MCF 10A (cell line): ENCODE measurements at places on chromosomes 1 and 21. TPM values are rescaled to one million over a fixed set of nuclear protein-coding genes. Genes with fewer than 3 reads are reported as not detected.
A peak's percentile ranks its signal among the peaks of the same experiment; 100 is the strongest.

DNA sequence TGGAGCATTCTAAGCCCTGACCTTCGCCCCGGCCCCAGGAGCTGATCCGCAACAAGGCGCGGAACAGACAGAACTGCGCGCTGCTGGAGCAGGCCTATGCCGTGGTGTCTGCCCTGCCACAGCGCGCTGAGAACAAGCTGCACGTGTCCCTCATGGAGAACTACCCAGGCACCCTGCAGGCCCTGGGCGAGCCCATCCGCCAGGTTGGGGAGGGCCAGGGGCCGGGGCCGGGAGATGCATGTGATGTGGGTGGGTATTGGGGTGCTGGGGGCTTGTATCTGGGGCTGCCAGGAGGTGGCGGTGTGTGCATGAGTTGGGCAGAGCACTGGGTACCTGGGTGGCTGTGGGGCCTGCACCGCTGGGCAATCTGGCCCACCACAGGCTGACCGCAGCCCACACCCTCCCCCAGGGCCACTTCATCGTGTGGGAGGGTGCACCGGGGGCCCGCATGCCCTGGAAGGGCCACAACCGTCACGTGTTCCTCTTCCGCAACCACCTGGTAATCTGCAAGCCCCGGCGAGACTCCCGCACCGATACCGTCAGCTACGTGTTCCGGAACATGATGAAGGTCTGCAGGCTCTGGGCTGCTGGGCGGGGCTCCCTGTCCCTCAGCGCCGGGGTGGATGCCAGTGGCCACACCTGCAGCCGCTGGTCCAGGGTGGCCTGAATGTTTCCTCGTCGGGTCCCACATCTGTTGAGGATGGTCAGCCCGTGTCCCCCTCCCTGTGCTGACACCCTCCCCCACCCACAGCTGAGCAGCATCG lies 65.8 kb downstream of the TRIM11 start:
- no peak for DNase-seq

DNA sequence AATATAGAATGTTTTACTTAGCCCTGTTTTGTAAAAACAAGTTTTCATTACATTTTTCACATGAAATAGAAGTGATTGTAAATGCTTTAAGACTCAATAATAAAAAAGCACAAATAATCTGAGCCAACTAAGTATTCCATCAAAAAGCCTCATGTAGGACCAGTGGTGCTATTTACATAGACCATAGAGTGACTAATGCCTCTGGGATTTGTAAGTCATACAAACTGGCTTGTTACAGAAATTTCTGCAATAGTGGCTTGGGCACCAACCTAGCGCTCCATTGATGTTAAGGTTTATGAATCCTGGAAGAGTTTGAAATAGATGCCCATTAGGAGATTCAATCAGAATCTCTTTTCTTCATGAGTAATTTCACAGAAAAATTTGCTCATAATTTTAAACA lies 31.9 kb downstream of the ZMYM1 start:
- DNase-seq, result peak; percentile 11

- DNase-seq, result peak; percentile 17
Observed at GRCh38 chr1:174352117-174352516, 95.6 kb upstream of the GPR52 start.

- peak; percentile 93 for DNase-seq
Observed at GRCh38 chr21:31558962-31559367, 100.5 kb upstream of the SOD1 start.

DNA sequence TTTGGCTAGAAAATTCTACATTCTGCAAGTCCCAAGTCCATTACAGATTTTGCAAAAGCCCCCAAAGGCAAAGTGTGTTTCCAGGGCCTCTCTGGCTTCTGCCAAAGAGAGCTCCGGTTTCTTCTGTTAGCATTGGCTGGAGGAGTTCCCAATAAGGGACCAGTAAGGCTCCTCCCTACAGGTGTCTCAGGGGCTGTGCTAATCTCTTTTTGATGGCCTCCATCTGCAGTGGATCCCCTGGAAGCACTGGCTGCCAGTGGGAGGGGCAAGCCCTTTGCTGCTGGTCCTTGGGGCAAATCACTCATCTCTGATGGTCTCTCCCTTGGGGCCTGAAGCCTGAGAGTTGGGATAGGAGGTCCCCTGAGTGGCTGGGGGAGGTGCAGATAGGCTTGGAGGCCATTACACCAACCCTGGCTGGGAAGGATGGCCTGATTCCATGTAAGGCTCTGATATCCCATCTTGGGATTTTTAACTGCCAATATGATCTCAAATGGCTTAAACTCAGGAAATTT lies 89.1 kb upstream of the USP24 start:
- no peak for DNase-seq

DNA sequence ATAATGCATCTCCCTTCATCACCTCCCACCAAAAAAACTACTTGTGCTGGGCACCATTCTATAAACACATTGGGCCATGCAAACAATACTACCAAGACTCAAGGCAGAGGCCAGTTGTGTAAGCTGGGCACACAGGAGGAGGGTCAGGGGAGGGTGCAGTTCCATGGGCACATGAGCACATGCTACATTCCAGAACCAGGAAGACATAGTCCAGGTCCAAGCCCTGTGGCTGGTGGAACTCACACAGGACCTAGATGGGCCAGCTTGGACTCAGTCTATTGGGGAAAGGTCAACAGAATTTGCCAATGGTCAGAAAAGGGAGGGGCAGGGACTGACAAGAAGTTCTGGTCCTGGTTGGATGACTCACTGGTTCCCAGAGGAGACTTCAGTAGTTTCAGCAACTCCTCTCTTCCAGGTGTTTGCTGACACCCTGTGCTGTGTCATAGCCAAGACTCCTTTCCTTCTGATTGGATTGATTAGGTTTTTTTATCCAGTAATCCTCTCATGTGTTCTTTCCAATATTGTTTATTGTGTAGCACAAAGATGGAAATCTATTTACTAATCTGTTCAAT lies 249.7 kb downstream of the C1orf94 start:
- DNase-seq, result peak; percentile 9

- no peak for DNase-seq
Observed at GRCh38 chr1:40232444-40232843, 15.3 kb upstream of the TMCO2 start.

- DNase-seq, result peak; percentile 93
Observed at GRCh38 chr1:234628089-234628488, 18.1 kb upstream of the IRF2BP2 start.

- DNase-seq, result peak; percentile 78
Observed at GRCh38 chr1:233635765-233636502, 22.0 kb downstream of the KCNK1 start.

GRCh38 chr1:228697207-228698016 lies 37.9 kb upstream of the RHOU start:
- DNase-seq, result peak; percentile 100

DNA sequence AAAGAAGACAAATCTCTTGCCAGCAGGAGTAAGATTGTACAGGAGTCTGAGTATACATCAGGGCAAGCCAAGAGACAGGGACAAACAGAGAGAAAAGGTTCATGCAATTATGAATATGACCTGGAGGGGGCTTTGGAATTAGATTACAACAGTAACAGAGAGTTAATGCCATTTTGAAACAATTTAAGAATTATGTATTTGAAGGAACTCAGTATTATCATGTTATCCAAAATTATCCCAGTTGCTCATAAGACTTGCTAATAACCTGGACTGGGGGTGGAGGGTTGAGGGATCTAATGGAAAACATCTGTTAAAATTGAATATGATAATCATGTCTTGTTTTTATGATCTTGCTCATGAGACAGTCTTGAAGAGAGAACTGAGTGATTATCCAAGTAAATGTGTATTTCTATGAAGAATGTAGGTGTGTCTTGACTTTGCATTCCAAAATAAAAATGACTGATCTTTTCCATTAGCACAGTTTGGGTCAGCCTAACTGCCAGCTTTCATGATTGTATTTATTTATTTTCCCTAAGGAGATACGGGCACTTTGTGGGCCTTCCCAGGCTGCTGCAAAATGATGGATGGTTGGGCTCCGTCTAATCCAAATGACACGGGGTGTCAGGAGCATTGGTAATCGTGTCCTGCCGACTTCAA lies 117.7 kb downstream of the ERG start:
- peak; percentile 46 for DNase-seq

GRCh38 chr1:19385869-19386591 lies 73.9 kb downstream of the SLC66A1 start:
- DNase-seq, result no peak

Gene KCNJ9
- 0.07 TPM in 1 of 2 replicates, not detected in the other for total RNA-seq

Gene NTRK1
- 0.15 and 0.33 TPM in 2 replicates for total RNA-seq

Gene FPGT
- 9.6 and 14.2 TPM in 2 replicates for total RNA-seq

Gene ANGPTL3
- not detected in 2 replicates for total RNA-seq

Gene VWA5B1
- total RNA-seq, result not detected in 2 replicates
